ENCODE measurements at places on chromosomes 7 and 10.

DNA sequence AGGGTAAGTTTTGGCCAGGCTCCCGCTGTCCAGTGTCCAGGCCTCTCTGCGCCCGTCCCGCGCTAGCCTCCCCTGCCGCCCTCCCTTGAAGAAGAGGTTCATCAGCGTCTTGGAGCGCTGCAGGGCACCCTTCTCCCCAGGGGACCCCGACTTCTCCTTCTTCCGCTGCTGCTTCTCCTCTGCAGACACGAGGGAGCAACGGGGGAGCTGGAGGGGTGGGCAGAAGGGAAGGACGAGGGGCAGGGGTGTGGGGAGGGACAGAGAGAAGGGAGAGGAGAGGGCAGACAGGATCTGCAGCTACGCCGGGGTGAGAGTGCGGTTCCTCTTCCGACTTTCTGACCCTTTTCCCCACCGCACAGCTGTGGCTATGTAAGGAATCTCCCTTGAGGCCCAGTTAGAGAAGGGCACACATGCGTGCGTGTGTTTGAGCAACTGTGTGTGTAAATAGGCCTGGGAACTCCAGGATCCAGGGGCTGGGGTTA, 12.8 kb downstream of the PDZD7 start:
- no peak for DNase-seq

- no peak for DNase-seq
Measured at GRCh38 chr10:129768437-129769355, 195.4 kb downstream of the EBF3 start.

DNA sequence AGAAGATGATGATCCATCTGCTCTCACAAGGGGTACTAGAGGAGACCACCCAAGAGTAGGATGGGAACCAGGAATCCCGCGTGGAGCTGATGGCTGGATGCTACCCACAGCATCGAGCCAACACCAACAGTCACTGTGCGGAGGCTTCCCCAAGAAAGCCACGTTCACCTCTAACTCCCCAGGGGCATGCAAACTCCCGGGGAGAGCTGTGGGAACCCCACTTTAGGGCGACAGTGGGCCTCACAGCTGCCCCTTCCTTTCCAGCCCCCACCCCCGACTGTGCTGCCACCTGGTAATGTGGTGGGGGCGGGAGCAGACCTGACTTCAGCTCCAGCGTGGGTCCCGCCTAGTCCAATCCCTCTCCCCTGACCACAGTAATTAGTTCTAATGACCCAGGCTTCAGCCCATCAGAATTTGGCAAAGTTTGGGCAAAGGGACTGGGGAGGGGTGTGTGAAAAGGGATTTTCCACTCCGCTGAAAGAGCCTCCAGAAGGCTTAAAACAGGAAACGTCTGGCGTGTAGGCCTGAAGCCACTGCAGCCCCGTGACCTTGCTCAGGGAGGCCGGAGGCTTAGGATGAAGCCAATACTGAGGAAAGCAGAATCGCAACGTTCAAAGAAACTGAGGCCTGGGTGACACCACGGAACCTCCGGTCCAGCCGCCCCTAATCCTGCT, 20.3 kb downstream of the ASB13 start:
- DNase-seq, result no peak

- no peak for DNase-seq
Measured at GRCh38 chr10:52741851-52742250, 30.7 kb downstream of the MBL2 start.

DNA sequence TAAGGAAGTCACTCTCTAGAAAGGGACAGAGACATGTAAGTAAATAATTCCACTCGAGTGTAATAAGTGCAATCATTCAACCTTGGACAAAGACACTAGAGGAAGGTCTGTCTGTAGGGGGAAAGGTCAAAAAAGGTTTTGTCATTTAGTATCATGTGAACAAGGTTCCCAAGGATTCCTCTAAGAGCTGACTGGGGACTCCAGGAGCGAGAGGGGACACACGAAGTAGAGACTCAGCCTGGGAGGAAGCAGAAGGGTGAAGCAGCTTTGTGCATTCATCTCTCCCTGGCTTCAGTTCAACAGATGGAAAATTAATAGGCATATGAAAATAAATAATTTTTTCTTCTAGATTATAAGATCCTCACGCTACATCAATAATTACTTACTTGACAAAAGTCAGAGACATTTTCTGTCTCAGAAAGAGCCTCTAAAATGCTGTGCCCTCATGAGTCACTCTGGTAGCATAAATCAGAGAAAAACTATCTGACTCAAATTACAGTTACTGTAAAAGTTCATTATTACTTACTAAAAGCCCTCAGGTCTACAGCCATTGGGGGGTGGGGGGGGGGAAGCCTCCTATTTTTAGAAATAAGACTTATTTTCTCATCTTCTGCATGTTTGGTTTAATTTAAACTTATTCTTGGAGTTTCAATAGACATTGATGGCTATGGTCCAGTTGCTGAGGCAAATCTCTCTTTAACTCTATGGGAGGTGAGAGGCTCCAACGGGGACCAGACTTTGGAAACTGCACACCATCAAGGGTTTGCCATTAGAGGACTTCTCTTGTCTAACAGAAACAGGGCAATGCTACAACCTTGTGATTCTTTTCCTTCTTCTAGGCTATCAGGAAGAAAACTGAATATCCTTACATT, 275.1 kb upstream of the KLF14 start:
- no peak for DNase-seq

DNA sequence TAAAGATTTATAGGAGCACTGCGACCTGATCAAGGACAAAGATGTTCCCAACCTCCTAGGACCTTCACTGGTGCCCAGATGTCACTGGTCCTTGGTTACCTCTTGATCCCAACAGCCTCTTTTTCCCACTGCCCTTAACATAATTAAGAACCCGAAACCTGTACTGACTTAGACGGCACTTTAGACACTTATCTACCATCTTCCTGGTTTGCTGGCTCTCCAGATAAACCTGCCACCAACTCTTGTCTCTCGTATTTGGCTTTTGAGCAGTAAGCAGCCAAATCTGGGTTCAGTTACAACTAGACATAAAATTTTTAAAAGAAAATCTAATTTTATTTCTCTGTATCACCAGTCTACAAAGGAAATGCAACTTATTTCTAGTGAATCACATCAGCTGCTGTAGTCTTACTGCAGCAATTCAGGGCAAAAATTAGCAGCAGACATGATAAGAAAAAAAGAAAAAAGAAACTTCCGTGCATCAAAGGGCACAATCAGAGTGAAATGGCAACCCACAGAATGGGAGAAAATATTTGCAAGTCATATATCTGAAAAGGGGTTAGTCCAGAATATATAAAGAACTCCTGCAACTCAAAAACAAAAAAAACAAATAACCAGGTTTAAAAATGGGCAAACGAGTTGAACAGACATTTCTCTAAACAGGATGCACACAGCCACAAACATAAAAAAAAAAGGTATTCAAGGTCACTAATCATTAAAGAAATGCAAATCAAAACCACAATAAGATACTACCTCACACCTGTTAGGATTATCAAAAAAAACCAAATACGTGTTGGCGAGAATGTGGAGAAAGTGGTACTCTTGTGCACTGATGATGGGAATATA, 9.4 kb downstream of the ASB13 start:
- DNase-seq, result no peak

DNA sequence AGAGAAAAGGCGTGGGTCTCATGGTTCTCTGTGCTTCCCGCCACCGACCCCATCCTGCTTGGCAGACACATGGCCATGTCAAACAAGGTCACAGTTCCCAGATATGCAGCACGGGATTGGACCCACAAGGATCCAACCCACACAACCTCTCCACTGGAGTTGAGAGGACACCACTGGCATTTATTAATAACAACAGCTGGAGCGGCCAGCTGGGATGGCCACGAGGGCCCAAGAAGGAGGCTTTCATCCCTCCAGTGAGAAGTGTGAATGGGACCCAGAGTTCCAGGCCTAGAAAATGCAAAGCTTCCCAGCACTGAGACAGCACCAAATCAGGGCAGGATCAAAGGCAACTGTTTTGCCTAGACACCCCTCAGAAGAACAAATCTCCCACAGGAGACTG, 31.5 kb downstream of the FGFR2 start:
- DNase-seq, result no peak

DNA sequence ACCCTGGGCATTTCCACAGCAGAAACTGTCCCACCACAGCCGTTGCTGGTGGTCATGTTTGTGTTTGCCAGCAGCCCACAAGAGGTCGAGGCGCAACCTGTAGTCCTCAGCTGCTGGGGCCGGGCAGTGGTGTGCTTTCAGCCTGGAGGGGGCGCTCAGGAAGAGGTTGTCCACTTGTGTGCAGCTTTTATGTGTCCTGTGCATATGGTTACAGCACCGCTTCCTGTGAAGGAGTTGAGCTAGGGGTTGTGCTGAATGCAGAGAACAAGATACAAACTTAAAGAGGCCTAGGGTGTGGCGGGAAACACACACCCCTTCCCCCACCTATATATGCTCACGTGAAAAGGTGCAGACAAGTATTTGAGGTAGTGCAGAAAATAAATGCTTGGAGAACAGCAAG, 29.5 kb upstream of the PFKFB3 start:
- no peak for DNase-seq

GRCh38 chr7:36763132-36763816, 39.0 kb upstream of the AOAH start:
- DNase-seq, result no peak

DNA sequence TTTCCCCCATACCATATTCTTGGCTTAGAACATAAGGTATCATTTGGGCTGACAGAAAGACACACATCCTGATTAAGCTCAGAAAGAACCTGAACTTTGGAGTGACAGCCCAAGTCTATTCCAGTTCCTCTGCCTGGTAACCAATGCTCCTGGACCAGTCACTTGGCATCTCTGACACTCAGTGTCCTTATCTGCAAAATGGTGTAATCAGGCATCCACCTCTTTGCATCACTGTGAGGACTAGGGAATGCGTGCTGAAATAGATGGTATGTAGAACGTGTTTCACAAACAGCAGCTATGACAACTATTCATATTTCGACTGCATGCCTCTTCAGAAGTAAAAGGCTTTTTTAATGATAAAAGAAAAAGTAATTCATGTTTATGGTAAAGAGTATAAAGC, 26.2 kb upstream of the PIK3AP1 start:
- DNase-seq, result no peak

- DNase-seq, result no peak
Measured at GRCh38 chr10:5971315-5971832, 6.0 kb downstream of the IL15RA start.

- DNase-seq, result no peak
Measured at GRCh38 chr7:129285111-129285510, 60.3 kb downstream of the AHCYL2 start.

- DNase-seq, result no peak
Measured at GRCh38 chr7:107228291-107228690, 59.5 kb downstream of the HBP1 start.

DNA sequence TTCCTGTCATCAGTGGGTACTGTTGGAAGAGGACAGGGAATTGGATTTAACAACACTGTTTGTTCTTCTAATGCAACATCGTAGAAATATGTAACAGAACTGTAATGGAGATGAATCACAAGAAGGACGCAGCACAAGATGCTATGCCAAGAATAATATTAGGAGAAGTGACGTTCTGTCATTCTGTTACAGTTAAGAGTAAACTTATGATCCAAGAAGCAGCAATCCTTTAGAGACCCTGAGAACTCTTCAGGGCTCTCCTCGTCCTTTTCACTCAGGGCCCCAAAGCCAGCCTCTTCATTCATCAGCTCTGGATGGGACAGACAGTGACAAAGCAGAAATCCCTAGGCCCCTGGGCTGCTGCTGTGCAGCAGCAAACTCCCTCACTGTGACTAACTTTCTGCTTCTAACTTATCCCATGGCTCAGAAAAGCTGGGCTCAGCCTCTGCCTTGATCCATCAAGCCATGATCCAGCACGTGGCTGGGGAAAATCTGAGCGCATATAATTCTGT, 8.7 kb upstream of the IL6 start:
- DNase-seq, result no peak
